Left renal pelvis (tissue), 4 donors: ENCODE measurements at places on chromosomes 2 and 18. TPM values are rescaled to one million over a fixed set of nuclear protein-coding genes. Genes with fewer than 3 reads are reported as not detected.

Gene CPO
- polyA plus RNA-seq, result 1.8 TPM

GRCh38 chr2:221926327-221926726 lies 354.2 kb upstream of the EPHA4 start:
- no peak for DNase-seq

DNA sequence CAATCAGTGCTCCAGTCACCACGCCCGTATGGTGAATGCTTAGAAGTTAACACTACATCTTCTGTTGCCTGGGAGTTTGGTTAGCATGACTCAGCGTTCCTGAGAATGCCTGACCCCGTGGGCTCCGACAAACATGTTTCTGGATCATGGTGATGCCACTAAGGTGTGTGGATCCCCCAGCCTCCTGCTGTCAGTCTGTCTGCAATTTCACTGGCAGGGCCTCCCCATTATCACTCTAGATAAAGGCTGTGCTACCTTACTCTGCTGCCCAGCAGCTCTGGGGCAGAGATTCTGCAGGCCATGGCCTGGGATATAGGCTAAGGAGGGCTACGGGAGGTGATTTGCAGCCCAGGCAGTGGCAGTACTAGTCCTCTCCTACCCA lies 66.0 kb downstream of the STPG4 start:
- DNase-seq, result no peak

Gene EPG5
- polyA plus RNA-seq, result 18.3 TPM

Gene PLGLB1
- polyA plus RNA-seq, result 21.8 TPM
